ENCODE measurements at places on chromosomes 2 and 18. TPM values are rescaled to one million over a fixed set of nuclear protein-coding genes. Genes with fewer than 3 reads are reported as not detected.
A peak's percentile ranks its signal among the peaks of the same experiment; 100 is the strongest.

Gene GLB1L
- polyA plus RNA-seq = 23.0 TPM

Gene PSMA8
- 0.08 TPM for polyA plus RNA-seq

Gene FHL2
- 36.2 TPM for polyA plus RNA-seq

Gene SLC5A7
- polyA plus RNA-seq = 0.79 TPM

Gene BARD1
- polyA plus RNA-seq = 20.0 TPM

Gene SGPP2
- polyA plus RNA-seq = 2.5 TPM

- no peak for DNase-seq
Measured at GRCh38 chr2:202353430-202353829, 22.7 kb upstream of the BMPR2 start.

DNA sequence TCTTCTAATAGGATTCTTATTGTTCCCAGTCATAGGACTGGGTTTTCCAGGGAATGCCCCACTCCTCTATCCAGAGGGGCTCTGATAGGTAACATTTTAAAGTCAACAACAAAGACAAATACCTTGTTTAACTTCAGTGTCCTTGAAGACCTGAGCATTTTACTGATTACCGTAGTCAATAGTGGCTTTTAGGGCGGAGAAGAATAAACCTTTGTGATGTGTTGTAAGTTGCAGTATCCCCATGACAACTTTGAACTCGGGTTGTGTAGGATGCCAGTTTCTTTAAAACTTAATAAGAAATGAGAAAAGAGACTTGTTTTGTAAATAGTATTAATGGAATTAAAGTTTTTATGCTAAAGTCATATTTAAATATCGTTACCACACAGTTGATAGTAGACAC, 6.0 kb downstream of the GATA6 start:
- DNase-seq = no peak

DNA sequence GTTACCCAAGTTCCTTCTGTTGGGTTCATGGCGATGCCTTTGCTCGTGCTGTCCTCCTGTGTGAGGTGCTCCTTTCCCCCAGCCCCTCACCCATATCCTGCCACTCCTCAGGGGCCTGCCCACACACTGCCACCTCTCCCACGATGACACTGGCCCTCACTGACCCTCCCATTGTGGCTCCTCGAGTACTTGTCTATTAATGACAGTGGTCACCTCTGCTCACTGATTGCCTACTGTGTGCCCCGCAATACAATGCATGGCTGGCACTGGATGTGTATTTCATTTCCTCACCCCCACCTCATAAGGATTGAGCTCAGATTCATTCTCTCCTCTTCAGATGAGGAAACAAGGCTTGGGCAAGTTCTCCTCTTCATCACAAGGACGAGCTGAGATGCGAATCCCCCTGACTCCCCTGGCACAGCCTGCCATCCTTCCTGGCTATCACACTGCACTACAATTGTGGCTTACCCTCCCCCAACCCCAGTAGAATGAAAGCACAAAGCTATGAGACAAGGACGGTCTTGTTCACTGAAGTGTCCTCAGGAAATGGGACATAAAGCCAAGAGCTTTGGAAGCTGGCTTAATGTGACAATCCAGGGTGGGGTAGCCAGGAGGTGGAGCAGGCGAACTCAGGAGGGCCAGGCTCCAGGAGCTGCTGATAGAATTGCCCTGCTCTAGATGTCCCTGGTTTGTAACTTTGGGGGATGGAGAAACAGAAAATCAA, 93.9 kb upstream of the RAB12 start:
- DNase-seq = no peak

DNA sequence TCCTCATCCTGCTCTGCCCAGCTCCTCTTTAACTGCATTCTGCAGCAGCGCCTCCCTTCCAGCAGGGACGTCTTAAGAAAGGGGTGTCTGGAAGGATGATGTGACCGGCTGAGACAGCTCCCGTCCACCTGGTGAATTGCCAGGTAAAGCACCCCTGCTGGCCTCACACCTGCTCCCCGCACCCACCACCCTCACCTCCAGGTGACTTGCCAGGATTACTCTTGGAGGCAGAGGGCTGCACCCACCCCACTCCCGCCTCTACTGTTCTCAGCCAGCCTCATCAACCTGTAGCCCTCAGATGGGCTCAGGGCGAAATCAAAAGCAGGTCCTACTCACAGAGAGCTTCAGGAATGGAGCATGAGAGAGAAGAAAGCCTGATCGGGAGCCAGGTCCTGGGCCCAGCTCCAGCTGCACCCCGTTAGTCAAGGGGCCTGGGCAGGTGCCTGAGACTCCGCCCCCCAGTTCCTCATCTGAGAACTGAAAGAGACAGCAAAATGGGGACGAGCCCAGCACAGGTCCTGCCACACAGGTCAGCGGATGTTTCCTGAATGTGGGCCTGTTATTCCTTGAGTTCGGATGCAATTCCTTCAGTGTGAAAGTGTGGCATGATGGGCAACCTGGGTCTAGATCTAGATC, 5.6 kb downstream of the ADRA2B start:
- no peak for DNase-seq

- DNase-seq = peak; percentile 18
Measured at GRCh38 chr18:71442731-71443141, 1101.4 kb downstream of the CBLN2 start.

DNA sequence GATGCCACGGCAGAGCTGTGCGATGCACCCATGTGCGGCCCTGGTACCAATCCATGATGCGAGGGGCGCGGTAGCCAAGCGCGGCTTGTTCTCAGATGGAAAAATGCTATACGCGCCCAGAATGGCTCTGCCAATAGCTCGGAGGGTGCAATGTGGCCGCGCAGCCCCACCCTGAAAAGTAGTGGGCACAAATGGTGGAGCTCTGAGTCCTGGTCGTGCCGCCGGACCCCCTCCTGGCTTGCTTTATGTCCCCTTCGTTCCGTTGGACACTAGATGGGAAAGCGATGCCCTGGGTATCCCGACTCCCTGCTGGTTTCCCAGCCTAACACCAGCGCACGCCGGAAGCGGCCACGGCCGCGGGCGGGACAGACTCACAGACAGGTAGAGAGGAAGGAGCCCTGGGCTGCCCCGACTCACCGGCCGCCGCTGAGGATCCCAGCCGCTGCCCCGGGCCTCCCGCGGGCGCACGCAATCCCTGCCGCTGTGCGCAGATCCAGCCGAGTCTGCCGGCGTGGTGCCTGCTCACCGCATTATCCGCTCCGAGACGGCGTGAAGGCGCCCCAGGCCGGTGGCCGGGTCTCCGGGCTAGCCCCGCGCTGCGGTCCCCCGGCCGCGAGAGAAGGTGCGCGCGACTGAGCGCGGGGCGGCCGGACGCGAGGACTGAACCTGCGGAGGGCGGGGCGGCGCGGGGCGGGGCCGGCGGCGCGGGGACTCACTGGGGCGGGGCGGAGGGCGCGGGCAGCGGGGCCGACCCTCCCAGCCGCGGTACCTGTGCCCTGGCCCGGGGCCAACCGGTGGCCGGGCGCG, at the start of gene CDC42EP3:
CDC42EP3 (minus strand) TSS at position 634 of the 807 bp plus-strand sequence. CDS start 25,055 bp downstream, outside the sequence.
- DNase-seq = peak; percentile 33

DNA sequence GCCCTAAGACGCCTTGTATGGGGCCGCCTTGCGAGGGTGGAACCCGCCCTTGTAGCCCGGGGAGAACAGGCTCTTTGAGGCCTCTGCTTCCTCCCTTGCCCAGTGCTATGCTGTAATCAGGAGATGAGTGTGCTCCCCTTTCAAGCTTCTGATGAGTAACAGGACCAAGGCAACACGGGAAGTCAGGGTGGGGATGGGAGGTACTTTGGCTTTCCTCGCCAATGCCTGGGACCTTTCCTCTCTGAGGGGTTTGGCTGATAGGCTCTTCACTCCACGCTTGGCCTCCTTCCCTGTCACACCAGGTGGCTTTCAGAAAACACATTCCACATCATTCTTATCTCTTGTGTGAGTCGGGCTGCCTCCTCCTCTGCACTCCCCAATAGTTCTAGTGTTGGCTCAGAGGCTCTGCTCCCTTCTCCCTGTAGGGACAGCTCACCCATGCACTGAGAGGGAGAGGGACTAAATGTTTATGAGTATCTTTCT, 223.7 kb upstream of the TRIB2 start:
- DNase-seq = no peak

DNA sequence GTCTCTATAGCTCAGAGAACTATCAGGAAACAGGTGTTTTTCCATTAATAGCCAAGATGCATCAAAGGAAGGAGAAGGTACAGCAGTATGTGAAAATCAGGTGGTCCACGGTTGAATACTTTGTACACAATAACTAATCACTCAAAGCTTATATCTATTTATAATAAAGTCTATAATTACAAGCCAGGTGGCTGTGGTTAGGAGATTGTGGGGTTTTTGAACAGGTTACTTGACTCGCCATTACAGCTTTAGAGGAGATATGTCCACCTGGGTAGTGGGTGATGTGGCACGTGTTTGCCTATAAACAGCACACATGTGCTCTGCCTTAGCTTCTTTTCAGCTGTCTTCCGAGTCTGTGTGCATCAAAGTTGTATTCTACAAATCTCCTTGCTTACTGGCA, 892.2 kb upstream of the ZEB2 start:
- no peak for DNase-seq

- no peak for DNase-seq
Measured at GRCh38 chr2:147247749-147248148, 597.1 kb upstream of the ACVR2A start.

GRCh38 chr2:168583064-168583709, 127.1 kb downstream of the CERS6 start:
- no peak for DNase-seq

GRCh38 chr18:63292831-63293683, 26.5 kb downstream of the BCL2 start:
- DNase-seq = no peak

- no peak for DNase-seq
Measured at GRCh38 chr2:70469435-70469834, 84.2 kb downstream of the TGFA start.
